Activated T-helper 1 cell treated with Interleukin-2 at 50 U/mL for 16 hours (primary cell): ENCODE measurements at places on chromosomes 3 and 15.

- no peak for DNase-seq
Observed at GRCh38 chr3:126983276-126983652, 349 bp downstream of the PLXNA1 start.

DNA sequence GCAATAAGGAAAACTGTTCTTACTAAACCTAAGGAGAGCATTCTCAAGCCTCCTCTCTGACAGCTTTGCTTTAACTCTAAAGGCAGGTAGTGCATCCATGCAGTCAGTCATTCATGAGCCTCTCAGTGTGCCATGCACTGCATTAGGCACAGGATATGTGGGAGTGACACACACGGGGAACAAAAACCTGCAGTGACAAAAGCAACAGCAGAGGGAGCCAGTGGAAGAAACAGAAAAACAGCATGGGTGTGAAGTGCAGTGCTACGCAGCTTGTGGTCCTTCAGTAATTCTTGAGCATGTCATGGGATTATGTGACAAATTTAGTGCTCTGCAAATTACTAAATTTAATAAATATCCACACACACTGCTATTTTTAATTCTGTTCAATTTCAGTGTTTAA is 230.7 kb downstream of the BBX start:
- no peak for DNase-seq

- DNase-seq = no peak
Observed at GRCh38 chr3:197752107-197752506, 2.4 kb downstream of the FYTTD1 start.

- no peak for DNase-seq
Observed at GRCh38 chr3:96538186-96538585, 276.2 kb upstream of the EPHA6 start.

- DNase-seq = no peak
Observed at GRCh38 chr15:69480932-69481331, 28.3 kb downstream of the RPLP1 start.

DNA sequence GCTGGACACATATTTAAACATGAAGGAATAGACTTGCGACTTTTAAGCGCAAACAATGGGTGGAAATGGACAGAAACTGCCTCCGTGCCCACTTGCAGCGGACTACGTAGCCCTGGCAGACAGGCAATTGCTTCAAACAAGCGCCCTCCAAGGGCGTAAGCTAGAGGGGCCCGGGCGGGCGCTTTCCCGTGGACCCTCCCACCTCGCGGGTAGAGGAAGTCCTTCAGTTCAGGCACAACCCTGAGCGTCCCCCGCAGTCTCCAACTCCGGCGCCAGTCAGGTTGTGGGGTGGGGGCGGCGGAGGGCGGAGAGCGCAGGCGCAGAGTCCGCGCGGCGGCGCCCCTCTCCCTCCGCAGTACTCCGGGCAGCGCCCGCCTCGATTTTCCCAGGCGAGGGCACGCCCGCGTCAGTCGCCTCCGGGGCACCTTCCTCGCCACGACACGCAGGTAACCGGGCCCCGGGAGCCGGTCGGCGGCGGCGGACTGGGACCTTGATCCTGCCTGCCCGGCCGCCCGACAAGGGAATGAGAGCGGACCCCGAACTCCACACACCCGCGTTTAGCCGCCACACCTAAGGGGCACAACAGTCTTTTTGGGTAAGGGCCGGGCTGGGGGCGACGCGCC is at the start of gene SLC35G2:
Gene SLC35G2, plus strand, starts transcription at position 358 of the 623 bp plus-strand sequence. CDS start 35,335 bp downstream, outside the sequence.
- no peak for DNase-seq

GRCh38 chr3:174440253-174440701 is 418.9 kb upstream of the NAALADL2 start:
- no peak for DNase-seq

GRCh38 chr15:69288531-69289341 is 10.0 kb upstream of the PAQR5 start:
- no peak for DNase-seq
